ENCODE measurements at places on chromosomes 2 and 18.

- DNase-seq, result no peak
Observed at GRCh38 chr18:7879717-7880116, 312.6 kb downstream of the PTPRM start.

GRCh38 chr2:239574434-239575156 lies 173.8 kb upstream of the HDAC4 start:
- no peak for DNase-seq

GRCh38 chr18:32110005-32110404 lies 18.3 kb downstream of the RNF138 start:
- no peak for DNase-seq

DNA sequence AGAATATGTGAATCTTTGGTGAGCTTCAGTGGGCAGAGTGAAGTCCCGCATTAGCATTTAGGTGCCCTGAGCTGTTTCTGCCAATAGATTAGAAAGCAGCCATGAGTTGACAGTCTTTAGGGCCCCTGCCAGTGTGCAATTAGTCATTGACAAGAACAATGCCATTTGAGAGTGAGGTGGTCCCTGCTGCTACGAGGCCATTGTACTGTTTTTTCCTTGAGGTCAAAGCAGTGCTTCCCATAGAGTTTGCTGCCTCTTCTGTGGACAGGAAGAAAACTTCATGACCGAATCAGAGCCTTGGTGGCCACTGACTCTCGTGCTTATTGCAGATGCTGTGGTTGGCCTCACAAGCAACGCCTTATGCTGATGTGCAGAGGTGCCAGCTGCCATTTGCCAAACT lies 102.7 kb downstream of the SH3BP4 start:
- no peak for DNase-seq

- no peak for DNase-seq
Observed at GRCh38 chr2:219076253-219076652, 15.5 kb upstream of the IHH start.

- no peak for DNase-seq
Observed at GRCh38 chr2:64237266-64237665, 93.0 kb upstream of the PELI1 start.

- DNase-seq, result no peak
Observed at GRCh38 chr2:84894758-84895520, 10.5 kb upstream of the TMSB10 start.

DNA sequence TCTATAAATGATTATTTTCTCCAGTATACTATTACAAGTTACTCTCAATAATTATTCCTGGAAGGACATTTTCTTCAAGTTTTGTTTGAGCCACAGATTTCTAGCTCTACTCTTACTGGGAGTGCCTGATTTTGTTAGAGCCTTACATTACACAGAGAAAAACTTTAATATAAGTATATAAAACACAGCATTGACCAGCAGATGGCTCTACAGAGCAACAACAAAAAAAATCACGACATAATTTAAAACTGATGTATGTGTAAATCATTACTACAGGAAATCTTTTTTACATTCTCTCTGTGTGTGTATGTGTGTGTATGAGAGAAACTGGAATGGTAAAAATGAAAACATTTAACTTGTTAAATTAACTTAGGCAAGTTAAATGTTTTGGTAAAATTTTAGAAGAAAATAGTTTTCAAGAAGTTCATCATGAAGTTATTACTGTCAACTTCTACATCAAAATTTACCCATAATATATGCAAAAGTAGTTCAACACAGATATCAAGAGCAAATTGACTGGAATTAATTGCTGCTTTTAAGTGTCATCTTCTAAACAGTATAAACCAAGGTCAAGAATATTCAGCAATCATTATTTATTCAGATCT lies 103.3 kb downstream of the MDH1 start:
- peak; percentile 12 for DNase-seq

DNA sequence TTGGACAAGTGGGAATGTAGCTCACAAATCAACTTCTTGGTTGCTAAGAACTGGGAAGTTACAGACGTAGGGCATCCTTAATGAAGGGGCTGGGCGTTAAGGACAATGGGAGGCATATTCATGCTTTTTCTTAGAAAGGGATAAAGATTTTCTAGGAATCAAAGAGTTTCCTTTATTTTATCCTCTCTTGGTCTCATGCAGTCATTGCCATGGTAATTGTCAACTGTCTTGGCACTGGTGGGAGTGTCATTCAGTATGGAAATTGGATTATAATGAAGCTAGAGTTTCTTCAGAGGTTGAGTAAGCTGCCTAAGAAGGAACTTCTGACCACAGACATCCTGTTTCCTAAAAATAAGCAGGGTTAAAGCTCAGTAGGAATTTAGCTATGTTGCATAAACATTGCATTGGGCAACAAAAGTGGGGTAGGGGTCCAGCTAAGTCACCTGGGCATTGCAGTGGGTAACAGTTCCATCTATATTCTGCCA lies 114.0 kb downstream of the LYPD6B start:
- DNase-seq, result no peak

- DNase-seq, result no peak
Observed at GRCh38 chr18:59479776-59480175, 120.7 kb upstream of the LMAN1 start.

DNA sequence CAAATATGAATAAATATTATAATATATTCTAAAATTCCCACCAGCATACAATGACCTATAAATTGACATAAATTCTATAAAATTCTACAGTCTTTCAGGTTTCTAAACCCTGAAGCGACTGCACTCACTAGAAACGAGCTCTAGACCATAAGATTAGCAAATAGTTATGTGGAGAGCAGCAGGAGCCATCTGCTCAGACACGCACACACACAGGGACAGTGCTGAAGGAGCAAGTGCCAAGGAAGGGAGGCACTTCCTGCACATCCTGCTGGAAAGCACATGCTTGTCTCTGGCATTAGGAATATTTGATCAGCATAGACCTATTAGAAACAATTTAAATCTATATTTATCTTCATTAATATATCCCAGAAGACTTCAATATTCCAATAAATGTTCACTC lies 713.9 kb upstream of the CDH2 start:
- DNase-seq, result no peak

GRCh38 chr2:237590272-237591140 lies at the start of gene RAB17:
RAB17 (minus strand) TSS chr2:237590734; CDS start chr2:237586154, 4,580 bp downstream.
- DNase-seq, result peak; percentile 72

DNA sequence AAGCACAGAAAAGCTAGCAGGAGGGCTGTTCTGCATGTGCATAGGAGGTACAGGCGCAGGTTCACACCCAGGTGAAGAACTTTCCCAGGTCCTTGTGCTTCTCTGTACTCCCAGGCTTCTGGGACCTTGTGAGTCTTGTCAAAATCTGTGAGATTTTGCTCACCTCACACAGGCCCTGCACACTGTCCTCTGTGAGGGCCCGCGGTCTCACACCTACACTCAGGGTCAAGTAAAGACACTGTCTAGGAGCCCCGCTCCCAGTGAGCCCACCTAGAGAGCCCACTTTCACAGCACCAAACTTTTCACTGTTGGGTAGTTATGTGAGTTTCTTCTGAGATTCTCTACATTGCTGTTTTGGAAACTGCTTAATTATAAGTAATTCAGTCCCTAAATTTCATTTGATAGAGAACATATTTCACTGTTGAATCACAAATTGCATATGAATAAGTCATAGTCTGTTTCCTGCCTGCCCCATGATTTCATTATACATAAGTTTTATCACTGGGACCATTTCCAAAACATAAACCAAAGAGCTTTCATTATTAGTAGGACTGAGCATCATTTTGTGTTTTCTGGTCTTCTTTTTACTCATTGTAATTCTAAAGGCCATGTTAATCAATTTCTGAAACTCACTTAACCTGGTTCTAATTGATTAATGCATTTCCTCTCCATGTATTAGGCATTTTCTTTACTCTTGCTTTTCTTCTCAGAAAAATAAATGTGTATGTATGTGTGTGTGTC lies 234.2 kb upstream of the SPOPL start:
- no peak for DNase-seq

DNA sequence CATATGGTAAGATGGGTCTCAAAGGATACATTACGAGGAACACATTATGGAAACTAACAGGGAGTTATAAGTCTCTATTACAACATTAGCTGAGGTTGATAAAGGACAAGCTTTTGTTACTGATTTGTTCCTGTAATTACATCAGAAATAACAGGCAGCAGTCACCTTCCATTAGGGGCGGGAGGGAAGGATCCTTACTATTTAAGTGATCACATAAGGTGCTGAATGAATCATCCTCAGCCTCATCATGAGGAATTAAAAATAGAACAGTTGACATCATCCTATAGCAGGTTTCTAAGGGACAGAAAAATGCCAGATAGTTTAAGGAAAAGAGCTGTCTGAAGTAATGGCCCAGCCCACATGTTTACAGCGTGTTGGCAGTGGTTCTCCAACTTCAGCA lies 86.9 kb upstream of the MGAT5 start:
- DNase-seq, result no peak

DNA sequence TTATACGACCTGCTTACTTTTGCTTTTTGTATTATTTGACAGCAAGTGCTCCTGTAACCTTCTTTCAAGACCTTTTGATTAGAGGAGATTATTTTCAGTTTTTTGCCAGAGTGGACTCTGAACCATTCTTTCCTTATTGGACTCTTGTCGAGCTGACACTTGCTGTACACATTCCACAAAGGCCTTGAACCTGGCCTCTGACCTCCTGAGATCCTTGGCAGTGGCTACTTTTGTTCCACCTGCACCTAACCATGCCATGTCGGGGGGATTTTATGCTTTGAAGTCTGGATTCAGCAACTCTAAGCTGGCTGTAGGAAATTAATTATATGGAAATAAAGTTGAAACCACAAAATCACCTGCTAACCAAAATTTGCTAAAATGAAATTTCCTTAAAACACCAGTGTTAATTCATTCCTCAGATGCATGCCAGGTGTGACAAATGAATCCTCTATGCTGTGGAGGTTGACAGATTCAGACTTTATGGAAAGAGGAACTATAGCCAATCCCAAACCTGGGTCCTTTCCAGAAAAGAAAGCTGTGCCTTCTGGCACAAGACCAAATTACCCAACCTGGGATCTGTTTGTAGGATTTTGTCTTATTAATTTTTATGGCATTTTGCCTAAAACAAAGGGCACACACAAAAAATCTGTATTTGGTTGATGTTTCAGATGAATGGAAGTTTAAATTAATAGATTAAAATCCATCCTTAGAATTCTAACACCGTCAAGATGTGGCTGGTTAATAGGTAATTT lies 110.4 kb downstream of the CDC42EP3 start:
- DNase-seq, result no peak

- DNase-seq, result no peak
Observed at GRCh38 chr2:156456616-156457015, 20.4 kb downstream of the GPD2 start.

- DNase-seq, result no peak
Observed at GRCh38 chr2:23083966-23084365, 301.0 kb upstream of the KLHL29 start.

DNA sequence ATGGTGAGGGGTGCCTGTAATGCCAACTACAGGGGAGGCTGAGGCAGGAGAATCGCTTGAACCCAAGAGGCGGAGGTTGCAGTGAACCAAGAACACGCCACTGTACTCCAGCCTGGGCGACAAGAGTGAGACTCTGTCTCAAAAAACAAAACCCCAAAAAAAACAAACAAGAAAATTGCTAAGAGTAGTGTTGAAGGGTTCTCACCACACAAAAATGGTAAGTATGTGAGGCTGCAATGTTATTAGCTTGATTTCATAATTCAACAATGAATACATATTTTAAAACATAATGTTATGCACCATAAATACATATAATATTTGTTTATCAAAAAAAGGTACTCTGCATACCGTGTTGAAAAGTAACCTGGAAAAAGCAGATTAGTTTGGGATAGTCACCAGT lies 45.8 kb downstream of the PSMG2 start:
- DNase-seq, result no peak

DNA sequence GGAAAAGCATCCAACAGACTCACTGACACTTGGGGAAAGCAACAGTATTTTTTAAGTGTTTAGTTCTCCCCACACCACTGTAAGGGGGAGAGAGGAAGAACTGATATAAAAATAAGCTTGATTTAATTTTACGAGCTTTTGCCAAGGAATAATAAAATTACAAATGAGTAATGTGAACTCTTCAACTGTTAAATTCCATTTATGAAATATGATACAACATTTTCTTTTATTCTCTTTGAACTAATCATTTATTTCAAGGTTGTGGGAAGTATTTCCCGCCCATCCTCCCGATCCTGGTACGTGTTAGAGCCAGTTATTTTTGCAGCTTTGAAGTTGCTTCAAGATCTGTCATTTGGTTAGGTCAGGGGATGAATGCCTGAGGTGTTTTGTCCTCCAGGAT lies 35.2 kb downstream of the WDPCP start:
- DNase-seq, result no peak

DNA sequence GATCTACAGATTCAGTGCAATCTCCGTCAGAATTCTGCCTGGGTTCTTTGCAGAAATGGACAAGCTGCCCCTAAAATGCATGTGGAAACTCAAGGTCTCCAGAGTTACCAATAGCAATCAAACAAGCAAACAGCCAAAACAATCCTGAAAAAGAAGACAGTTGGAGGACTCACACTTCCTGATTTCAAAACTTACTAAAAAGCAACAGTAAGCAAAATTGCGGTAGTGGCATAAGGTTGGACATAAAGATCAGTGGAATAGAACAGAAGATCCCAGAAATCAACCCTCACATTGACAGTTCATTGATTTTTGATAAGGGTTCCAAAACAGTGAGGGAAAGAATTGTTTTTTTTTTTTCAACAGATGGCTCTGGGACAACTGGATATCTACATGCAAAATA lies 59.7 kb downstream of the NPPC start:
- no peak for DNase-seq

- DNase-seq, result no peak
Observed at GRCh38 chr2:224958462-224958857, 83.8 kb downstream of the DOCK10 start.

DNA sequence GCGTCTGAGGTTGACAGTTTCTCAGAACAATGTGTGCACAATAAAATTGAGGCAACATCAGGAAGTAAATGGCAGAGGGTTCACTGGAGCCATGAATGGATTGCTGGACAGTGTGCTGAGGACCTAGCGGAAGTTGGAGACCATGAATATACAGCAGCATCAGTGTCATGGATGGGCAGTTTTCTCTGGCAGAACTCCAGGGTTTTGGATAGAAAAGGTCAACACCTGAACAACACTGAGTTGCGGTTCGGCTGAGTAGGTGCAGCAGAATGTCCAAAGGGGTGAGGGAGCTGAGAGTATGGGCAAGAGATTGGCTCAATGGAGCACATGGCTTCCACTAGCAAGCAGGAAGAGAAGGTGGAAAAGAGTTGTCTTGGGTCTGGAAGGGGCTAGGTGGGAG lies 73.7 kb downstream of the DNER start:
- no peak for DNase-seq

- DNase-seq, result no peak
Observed at GRCh38 chr2:215711471-215712034, 275.7 kb upstream of the FN1 start.

- no peak for DNase-seq
Observed at GRCh38 chr2:194332799-194333490, 1324.1 kb upstream of the SLC39A10 start.

- no peak for DNase-seq
Observed at GRCh38 chr2:240579071-240579762, 7.3 kb upstream of the CAPN10 start.

All from NCI-H774 (cell line).